ENCODE measurements at places on chromosomes 3 and 15. TPM values are rescaled to one million over a fixed set of nuclear protein-coding genes. Genes with fewer than 3 reads are reported as not detected.

DNA sequence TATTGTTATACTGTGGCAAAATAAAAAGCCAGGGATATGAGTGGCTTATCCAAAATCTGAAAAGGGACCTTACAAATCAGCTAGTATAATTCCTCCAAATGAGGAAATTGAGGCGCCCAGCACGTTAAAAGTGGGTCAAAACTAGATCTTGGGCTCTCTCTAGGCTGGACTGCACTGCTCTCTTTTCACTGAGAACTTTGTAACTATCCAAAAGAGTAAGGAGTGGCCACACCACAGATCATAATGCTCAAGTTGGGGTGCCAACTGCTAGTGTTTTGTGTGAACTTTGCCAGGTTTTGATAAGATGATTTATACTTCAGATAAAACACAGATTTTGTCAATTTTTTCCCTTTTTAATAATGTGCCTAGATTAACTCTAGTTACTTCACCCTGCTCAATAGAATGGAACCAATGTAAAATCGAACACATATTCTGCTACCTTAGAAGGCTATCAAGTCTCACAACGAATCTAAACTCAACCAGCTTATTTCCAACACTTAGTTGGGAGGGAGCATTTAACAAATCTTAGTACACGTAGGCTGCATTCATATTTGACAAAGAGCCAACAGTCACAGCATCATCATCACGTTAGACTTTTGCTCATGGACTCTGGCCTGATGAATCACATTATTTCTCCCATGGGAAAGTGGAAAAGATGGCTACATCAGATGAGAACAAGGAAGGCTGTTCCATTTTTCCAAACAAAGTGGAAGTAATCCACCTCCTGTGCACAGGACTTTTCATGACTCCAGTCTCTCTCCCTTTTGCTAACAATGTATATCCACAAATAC is 64.4 kb downstream of the ABI3BP start:
- no peak for DNase-seq

- no peak for DNase-seq
These were observed 5.0 kb downstream of the CMTM8 start for GRCh38 chr3:32243519-32243918.

DNA sequence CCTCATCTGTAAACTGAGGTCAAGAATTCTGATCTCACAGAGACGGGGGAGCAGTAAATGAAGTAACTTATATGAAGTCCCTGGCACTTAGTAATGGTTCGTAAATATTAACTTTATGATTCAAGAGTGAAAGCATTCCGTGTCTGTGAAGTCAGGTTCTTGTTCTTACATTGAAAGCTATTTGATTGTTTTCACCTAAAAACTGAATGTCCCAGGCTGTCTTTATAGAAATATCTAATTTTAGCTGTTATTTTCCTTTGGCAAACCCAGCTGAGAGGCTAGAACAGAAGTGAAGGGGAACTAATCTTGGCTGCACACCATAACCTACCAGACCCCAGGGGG is 84.5 kb downstream of the CHSY1 start:
- DNase-seq: no peak

The AMIGO3 gene
- total RNA-seq: 2.9 TPM

- DNase-seq: no peak
These were observed 256.2 kb upstream of the IL12A start for GRCh38 chr3:159732172-159733111.

DNA sequence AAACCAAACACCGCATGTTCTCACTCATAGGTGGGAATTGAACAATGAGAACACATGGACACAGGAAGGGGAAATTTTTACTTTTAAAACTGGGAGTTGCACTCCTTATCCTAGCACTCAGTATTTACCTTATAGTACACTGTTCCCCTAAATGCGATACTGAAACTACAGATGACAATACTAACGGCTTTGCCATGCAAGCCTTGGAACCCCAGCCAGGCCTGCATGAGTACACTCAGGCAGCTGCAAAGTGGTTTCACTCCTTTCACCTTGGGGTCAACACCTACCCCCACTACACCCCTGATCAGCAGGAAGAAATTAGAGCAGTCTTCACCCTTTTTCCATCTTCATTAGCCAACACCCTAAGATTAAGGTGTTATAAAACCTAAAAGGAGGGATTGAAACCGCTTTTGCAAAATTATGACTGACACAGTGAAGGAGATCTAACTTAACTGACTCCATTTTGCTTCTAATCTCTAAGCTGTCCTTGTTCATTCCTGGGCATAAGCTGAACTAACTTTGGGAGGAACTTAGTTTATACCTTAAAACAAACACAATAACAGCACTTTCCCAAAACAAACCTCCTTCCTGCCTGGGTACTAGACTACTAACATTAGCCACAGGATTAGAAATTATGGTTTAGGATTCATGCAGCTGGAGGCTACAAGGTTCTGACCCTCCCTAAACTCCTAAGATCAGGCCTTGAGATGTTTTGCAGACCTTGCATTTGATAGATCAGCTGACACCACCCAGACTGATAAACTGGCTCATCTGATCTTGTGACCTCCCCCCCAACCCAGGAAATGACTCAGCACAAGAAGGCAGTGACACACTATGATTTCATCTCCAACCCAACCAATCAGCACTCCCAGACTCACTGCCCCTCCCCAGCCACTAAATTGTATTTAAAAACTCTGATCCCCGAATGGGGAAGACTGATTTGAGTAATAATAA is 452.1 kb upstream of the PPP2R3A start:
- no peak for DNase-seq

DNA sequence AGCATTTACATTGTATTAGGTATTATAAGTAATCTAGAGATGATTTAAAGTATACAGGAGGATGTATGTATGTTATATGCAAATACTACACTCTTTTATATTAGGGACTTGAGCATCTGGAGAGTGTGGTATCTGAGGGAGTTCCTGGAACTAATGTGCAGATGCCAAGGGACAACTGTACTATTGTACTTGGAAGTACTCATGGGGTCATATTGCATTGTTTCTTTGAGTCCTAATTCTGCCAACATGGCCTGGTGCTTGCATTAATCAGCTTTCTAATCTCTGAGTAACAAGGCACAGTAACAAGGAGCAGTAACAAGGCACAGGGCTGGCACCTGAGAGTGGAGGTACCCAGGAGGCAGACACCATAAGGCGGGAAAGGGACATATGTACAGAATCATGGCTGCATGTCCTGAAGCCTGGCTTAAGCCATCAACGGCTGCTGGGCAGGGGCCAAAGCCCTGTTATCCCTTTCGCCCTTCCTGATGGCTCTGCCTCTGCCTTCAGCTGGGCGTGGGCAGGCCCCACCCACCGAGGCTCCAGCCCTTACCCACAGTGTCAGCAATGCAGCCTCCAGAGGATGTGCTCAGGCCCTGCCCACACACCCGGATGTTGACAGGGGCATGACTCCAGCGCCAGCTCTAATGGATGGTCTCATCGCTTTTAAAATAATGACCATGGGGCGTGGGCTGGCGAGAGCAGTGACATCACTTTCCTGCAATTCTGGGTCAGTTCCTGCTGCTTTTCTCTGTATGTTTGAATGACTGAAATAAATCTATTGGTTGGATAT is 22.9 kb downstream of the CEMIP start:
- no peak for DNase-seq

The GABRG3 gene
- total RNA-seq: not detected

DNA sequence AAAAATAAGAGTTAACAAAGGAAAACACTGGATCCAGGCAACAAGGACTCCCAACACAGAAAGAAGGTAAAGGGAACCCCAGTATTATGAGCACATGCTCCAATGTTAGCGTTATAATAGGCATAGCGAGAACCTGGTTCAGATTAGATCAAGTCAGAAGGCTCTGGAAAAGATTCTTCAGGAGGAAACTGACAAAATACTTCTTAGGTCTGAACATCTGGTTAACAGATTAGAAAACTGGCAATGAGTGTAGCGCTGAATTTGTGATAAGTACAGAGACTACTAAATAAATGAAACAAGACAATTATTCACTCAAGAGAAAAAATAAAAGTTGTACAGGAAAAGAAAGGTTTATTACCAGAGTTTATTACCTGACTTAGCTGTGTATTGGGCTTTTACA is 146.1 kb downstream of the DPH6 start:
- DNase-seq: no peak

DNA sequence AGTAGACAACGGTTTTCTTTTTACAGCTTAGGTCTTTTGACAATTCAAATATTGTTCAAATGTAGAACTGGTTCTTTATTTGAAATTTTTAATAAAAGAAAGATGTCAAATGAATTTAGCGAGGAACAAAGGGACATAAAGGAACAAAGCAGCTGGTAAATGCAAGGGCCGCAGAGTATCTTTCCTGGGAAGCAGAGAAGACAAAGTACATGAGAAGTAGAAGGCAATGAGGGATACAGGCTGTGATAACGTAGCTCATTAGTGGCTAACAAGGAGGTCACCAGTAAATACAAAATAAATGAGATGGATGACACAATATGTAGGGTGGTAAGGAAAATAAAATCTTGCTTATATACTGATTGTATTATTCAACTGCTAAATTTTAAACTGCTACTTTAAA is 762.8 kb downstream of the VGLL3 start:
- no peak for DNase-seq

DNA sequence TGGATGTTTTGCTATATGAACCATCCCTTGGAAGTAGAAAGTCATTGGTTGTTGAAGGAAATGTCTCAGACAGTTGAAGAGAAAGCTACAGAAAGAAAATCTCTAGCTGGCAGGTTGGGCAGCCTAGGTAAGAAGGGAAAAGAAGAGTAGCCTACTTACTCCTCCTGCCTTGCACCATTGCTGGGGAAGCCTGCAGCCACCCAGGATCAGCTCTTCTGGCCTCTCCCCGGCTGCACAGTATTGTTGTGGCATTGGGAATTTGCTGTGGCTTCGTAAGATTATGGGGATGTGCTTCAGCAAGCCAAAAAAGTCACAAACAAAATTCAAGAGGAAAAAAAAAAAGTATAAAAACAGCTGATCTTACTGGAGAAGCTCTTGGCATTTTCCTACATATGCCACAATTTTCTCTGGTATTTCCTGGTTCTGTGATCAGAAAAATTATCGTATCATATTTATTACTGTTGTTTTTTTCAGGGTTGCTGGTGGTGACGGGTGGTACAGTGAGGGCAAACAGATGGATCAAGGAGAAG is 154.2 kb downstream of the TIGIT start:
- DNase-seq: no peak
